CD4-positive, alpha-beta T cell (primary cell): ENCODE measurements at places on chromosomes 12 and 14.

DNA sequence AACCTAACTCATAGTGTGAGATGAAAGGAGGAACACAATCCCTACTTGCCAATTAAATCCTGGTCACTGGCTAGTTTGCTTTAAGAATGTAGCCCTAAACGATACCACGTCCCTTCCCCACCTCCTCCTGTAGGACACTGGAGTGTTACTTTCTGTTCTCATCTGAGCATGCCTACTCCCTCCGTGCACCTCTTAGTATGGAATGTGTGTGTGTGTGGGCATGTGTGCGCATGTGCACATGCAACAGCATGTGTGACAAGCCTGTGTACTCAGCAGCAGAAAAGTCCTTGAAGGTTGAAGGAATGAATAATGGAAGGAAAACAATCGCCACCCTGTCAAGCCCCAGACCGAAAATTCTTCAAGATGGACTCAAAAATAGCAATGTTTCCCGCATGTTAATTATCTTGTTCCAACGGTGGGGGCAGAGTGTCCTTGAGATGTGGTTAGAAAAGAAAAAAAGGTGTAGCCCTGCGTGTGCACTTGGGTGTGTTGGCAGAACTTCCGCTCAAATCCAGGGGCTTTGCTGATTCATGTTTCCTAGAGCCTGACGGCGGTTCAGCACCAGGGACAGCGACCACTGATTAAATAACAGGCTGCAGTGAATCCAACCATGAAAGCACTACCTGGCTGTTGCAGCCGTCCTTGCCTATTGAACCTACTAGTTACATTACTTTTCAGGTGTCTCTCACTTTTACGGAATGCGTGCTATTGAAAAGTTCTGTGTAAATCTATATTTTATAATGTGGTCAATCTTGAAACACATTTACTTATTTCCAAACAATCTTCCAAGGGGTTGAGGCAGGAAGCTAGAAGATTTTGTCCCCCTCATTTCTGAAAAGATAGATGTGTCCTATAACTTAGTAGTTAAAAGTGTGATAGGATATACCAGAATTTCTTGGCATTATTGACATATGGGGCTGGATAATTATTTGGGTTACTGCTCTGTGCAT lies 79.8 kb downstream of the SRRM4 start:
- no peak for DNase-seq

DNA sequence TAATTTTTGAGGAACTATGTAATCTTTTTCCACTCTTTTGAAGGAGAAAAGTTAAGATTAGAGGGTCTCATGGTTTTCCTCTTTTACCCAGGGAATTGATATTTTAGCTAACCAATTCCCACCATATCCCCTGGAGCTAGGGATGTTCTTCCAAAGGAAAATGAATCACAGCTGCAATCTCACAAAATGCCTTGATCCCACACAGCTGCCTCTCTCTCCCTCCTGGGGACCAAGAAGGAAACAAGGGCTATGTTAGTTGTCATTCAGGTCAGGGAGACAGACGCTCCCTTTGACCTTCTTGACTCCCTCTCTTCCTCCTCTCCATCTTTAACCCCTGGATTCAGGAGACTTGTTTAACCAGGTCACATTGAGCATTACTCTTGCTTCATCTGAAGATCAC lies 9.5 kb downstream of the DCN start:
- no peak for DNase-seq

GRCh38 chr12:89556976-89557375 lies 31.1 kb upstream of the POC1B start:
- DNase-seq = no peak

DNA sequence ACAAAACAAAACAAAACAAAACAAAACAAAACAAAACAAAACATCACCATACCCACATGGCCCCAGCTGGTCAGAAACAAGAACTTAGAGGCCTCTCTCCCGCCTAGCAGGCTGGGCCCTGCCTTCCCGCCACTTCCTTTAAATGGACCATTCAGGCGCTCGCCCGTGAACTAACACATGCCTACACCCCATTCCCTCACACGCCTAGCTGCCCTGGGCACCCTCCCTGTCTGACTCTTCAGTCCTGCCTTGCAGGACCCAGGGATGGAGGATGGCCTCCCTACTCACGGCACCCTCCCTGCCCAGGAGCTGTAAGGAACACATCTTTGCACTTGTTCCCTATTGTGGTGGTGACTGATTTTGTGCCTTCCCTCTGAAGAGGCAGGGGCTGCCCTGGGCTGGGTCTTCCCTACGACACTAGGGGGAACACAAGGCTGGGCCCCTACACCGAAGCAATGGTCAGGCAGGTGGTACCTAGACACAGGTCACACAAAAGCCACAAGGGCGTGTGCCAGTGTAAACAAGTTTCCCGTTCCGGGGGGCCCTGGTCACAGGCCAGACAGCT lies 21.5 kb downstream of the P2RX2 start:
- DNase-seq = no peak

DNA sequence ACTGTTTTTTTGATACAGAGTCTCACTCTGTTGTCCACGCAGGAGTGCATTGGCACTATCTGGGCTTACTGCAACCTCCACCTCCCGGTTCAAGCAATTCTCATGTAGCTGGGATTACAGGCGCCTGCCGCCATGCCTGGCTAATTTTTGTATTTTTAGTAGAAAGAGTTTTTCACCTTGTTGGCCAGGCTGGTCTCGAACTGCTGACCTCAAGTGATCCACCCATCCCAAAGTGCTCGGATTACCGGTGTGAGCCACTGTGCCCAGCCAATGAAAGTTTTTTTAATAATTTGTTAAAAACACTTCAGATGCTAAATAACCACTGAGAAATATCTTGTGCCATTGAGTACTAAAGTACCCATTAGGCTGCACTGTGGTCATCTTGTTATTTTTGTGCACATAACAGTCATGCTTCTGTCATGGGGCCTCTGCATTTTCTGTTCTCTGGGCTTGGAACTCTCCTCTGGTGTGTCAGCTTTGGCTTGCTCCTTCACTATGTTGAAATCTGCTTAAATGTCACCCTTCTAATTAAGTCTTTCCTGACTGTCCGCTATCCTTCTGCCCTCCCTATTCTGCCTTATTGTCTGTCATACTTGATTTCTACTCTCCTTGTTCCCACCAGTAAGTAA lies 105.1 kb downstream of the KTN1 start:
- no peak for DNase-seq

GRCh38 chr12:91064640-91065039 lies 6.8 kb upstream of the KERA start:
- no peak for DNase-seq

DNA sequence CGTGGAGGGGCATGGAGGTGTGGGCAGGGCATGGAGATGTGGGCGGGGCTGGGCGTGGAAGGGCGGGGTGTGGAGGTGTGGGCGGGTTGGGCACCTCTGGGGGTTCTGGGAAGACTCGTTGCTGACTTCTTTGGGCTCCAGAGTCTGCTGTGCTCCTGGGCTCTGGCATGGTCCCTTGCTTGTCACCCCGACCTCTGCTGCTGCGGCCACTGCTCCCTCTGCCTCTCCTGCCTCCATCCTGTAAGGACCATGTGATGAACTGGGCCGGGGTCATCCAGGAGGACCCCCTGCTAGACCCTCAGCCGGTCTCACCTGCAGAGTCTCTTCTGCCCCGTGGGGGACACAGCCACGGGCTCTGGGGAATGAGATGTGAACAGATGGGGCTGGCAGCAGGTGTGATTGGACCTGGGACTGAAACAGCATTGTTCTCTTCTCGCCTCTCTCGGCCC lies 15.3 kb downstream of the NOC4L start:
- no peak for DNase-seq
